ENCODE measurements at places on chromosomes 1 and 21.

DNA sequence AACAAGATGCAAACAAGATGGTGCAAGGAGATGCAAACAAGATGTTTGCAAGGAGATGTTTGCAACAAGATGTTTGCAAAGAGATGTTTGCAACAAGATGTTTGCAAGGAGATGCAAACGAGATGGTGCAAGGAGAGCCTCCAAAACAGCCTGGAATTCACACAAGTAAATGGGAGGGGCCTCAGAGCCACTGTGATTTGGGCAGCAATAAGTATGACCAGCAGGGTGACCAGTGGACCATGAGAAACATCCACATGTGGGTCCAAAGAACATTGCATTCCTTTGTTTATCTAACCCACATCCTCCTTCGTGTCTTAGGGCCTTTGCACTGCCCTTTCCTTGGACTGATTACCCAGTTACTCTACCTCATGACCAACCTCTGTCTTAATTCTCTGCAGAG, 162.9 kb downstream of the PLPP3 start:
- DNase-seq, result no peak

DNA sequence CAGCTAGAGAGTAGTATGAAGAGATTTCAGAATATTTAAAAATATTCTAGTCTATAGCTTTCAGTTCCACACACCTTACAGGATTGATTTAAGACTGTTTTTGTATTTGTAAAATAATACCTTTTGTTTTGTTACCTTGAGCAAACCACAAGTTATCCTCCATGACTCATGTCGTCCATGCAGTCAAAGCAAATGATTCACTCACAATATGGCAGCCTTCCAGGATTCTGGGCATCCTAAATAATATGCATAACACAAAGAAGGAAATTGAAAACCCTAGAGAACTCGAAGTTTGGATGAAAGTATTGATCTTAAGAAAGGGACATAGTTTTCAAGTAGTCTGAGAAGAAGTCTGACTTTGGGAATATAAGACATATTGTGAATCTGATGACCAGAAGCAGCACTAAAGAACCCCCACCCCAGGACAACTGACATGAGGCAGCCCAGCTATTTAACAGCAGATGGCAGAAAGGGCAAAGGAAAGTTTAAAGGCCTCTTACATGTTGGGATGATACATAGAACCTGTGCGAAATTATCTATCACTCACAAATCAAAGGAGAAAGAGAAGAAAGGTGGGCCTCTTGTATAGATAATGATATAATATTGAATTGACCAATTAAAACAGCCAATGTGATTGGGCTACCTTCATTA, 857.9 kb downstream of the BRINP3 start:
- DNase-seq, result no peak

DNA sequence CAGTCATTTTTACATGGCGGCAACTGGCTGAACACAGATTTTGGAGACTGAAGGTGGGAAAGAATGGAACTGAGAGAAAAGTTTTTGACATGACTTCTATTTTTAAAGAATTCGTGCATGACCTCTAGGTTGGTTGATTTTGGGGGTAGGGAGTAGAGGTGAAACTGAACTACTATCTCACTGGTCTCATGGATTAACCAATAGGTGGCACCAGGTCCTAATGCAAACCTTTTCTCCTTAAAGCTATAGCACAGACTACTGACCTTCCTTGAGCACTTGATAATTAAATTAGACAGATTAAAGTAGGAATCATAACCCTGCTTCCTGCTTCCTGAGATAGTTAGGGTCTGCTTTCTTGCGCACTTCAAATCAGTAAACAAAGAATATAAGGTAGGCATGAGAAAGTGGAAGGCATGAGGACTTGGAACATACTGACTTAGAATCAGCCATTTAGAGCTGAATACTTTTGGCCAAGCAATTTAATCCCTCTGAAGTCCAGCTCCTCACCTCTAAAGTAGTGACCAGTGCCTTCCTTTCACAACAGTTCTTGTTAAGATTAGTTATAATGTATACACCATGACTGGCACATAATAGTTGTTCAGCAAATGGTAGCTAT, 206.0 kb downstream of the CENPF start:
- DNase-seq, result no peak

DNA sequence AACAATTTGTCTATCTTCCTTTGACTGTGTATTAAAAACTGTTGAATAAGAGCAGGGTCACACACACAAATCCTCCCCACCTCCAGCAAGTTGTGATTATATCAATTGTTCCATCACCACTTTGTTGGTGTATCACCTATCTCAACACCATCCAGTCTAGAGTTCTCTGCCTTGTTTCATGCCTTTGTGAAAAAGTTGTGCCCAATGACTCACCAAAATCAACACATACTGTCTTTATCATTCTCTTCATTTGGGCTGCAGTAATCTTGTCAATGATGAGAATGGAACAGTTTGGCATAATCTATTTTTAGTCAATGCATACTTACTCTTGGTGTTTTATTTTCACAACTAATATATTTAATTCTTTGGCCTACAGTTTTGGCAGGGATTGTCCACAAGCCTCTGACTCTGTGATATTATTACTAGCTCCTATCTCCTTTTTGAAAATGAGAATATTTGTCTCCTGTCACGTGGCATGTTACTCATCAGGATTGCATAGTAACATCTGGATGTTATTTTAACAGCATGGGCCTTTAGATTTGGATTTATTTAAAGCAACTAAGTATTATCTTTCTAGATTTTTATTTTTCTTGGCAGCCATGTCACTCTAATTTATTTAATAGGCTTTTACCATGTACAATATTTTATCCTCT, 5.1 kb downstream of the C1orf87 start:
- DNase-seq, result no peak

DNA sequence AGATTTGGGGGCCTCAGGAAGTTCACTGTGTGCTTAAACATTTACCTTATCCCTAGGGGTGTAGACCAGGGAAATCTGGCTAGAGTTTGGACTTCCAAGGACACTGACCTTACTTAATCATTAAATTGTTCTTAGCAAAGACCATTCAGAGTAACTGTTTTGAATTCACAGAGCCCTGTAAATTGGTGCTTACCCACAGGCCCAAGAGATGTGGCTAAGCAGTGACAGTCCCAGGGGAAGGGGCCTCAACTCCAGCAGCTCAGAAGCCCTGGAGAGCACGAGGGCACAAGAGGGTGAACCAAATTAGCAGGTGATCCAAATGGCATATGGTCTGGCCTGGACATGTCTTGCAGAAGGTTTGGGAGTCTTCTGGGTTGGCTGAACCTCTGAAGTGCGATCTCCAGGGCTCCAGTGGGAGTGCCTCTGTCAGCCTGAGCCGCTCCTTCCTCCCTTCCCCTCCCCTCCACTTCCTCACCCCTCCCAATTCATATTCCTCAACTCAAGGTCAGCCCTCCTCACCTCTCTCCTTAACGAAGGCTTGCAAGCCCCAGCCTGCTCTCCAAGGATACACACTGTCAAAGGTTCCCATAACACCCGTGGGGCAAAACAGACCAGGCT, 4.3 kb downstream of the PAQR7 start:
- DNase-seq, result no peak

DNA sequence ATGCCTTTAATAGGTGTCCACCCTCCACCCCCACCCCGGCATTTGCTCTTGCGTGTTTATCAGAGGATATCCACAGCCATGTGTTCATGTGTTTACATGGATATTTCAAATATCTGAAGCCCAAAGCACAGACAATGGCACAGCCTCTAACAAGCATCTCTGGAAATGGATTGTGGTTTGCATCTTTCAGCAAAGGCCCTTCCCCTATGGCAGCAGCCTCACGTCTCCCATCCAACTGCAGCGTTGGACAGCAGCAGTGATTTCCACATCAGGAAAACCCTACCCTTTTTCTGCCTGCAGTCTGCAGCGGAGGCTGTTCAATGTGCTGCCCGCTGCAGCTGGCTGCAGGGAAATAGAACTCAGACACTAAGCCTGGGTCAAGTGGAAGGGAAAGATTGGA, 1.6 kb downstream of the RASSF5 start:
- no peak for DNase-seq

- DNase-seq, result no peak
These were observed 2.3 kb downstream of the ARTN start for GRCh38 chr1:43935711-43936427.

- no peak for DNase-seq
These were observed 51.4 kb upstream of the FAM89A start for GRCh38 chr1:231091415-231091814.

GRCh38 chr1:51139474-51139873, 37.4 kb downstream of the C1orf185 start:
- no peak for DNase-seq

DNA sequence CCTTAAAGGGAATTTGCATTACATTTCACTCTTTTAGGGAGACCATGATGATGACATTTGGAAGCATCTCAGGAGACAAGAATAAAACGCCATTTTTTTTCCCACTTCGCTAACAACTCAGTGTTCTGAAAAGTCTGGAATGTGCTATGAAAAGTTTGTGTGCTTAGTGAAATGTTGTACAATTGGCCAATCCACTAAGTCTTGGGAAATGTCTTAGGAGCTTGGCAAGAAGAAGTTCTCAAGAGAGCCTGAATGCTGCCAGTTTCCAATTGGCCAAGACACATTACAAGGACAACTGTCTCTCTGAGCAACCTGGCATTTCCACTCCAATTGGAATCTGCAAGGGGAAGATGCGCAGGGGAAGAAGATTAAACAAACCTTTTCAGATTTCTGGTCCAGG, 401.8 kb downstream of the RWDD3 start:
- DNase-seq, result no peak

DNA sequence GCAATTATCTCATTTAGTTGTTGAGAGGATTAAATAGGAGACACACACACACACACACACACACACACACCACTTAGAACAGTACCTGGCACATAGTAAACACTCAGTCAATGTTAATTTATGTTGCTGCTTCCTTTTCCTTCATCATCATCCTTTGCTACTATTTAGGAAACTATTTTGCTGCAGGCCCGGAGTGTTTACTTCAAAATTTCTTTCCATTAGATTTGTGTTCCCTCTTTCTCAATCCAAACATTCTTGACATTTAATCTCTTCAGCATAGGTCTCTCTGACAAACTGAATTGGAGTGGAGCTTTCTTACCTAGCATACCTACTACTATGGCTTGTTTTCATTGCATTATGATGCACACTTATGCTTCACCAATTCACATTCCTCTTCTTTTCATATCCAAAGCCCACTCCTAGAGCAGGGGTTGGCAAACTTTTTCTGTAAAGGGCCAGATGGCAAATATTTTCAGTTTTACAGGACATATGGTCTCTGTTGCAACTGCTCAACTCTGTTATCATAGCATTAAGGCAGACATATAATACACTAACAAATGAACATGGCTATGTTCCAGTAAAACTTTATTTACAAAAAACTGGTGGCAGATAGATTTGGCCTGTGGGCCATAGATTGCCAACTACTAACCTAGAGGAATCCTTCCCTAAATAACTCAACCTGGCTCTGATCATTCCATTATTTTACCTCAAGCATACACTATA, 49.5 kb downstream of the SCMH1 start:
- DNase-seq, result no peak

DNA sequence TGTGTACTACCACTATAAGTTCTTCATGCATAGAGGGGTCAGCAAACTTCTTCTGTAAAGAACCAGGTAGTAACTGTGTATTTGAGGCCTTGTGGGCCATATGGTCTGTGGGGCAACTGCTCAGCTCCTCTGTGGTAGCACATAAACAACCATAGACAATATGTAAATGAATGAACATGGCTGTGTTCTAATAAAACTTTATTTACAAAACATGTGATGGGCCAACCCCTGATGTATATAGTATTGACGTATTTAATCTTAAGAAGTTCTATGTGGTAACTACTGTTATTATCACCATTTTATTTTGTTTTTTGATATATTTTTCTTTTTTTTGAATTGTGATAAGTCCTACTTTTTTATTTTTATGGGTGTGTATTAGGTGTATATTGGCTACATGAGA, 15.4 kb downstream of the TRAF5 start:
- no peak for DNase-seq

- no peak for DNase-seq
These were observed 11.7 kb downstream of the NES start for GRCh38 chr1:156665539-156665938.

Measured in nucleus accumbens (tissue), 56 donors.